Hepatocyte (in vitro differentiated cells): ENCODE measurements at places on chromosomes 2 and 18.

DNA sequence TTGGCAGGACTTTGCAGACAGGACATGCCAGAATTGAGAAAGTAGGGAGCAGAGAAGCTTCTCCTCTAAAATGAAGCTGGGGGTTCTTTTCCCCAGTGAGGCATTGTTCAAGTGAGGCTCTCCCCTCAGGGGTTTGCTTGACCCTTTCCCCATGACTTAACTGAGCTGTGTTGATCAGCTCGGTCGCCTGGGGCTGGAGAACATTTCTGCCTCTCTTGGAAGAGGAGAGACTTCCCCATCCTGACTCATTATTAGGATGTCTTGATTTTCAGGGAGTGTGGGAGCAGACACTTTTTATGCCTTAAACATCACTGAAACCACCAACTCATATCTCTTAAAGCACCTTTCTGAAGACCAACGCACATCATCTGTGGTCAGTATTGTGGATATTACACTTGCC, 27.9 kb upstream of the GLI2 start:
- H3K27me3 ChIP-seq: peaks cover 46% of the 10 kb centered on the region
- H3K27ac ChIP-seq: no peak overlapping the region
- H3K4me1 ChIP-seq: peaks cover 9% of the 10 kb centered on the region
- no peak for DNase-seq

GRCh38 chr2:6793913-6794312, 71.8 kb downstream of the CMPK2 start:
- H3K36me3 ChIP-seq: no peaks in the 10 kb centered on the region
- H3K27ac ChIP-seq: no peak overlapping the region
- H3K4me1 ChIP-seq: no peaks in the 10 kb centered on the region
- H3K4me3 ChIP-seq: no peak overlapping the region

DNA sequence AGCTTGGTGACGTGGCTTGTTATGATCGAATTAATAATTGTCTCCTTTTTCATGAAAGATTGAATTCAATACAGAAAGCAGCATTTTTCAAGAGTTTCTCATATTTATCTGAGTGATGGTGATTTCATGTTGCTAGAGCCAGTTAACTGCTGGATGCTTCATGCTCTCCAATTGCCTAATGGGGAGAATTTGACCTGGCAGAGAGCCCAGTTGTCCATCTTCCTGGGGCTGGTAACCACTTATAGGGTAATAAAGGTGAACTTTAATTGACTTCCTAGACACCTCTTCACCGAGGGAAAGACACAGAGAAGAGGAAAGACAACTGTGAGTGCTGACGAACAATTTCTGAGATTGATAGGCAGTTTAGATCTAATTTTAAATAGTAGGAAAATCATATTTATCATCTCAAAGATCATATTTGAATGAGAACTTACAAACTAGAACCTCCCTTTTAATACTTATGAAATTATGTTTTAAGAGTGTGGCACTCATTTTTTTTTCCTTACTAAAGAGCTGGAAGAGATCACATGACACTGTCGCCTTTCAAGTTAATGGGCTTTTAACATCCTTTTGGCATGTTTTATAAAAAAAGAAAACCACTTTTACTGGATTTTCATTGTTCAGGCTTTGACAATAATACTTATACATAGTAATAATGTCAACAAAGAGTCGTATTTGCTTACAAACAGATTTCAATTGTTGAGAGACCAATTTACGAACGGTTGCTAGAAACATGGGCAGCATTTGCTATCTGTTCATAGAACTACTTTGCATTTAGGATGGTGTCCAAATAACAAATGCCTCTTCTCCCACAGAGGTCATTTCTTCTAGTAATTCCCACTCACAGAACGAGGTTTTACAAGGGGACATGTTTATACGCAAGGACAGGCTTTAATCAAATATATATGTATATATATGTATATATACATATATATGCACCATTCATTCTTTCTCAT, 153.3 kb downstream of the RAPGEF4 start:
- H3K4me1 ChIP-seq: no peaks in the 10 kb centered on the region
- no peak overlapping the region for H3K4me3 ChIP-seq
- DNase-seq: no peak
- no peak overlapping the region for H3K27ac ChIP-seq

- H3K36me3 ChIP-seq: no peaks in the 10 kb centered on the region
- H3K27ac ChIP-seq: no peak overlapping the region
- H3K4me1 ChIP-seq: no peaks in the 10 kb centered on the region
- no peak overlapping the region for H3K4me3 ChIP-seq
- no peaks in the 10 kb centered on the region for H3K27me3 ChIP-seq
- no peak for DNase-seq
These were observed 9.9 kb downstream of the SGPP2 start for GRCh38 chr2:222434204-222434603.

DNA sequence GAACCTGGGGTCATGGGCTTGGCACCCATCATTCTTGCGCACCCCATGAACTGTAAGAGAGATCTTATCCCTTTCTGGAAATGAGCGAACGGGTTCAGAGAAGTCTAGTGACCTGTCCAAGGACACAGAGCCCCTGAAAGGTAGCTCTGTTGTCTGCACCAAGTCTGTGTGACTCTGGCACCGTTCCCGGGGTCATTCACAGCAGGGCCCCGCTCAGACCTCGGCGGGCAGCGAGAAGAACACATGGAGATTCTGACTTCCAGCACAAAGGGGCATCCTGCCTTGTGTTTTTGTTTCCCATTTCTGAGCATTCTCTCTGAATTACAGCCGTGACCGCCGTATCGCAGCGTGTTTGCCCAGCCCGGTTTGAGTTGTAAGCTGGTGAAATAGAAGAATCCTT, 231.7 kb downstream of the KLHL29 start:
- no peaks in the 10 kb centered on the region for H3K36me3 ChIP-seq
- H3K27ac ChIP-seq: peak overlapping the region; percentile 88
